ENCODE measurements at places on chromosomes 5 and 9.

DNA sequence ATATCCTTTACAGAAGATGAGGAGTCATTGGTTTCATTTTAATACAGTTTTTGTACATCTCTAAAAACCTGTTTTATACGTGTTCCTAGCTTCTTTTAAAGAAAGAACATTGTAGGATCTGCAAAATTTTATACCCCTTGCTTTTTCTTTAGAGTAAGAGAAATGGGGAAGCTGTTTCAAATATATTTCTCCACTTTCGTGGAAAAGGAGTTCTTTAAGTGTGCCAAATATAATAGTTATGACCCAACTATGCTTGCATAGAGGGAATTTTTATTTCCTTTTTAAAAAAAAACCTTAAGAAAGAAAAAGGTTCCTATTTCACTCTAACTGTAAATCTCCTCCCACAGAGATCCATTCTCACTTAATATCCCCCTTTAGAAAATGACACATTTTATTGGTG, 27.5 kb upstream of the DMAC1 start:
- no peak for DNase-seq

DNA sequence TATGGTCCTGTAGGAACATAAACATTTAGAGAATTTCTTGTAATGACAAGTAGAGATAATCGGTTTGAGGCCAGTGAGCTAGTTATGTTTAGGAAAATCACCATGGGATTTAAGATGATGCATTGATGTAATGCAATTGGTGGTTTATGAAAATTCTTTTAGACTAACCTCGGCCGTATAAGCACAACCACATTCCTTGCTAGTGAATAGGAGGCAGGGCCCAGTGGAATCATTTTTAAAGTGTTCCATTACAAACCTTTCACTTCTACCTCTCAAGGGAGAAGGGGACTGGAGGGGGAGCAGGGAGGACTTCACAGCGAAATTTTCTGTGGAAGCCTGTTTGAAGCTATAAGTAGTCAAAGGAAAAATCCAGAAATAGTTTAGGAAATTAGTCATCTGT, 71.8 kb upstream of the NFIL3 start:
- DNase-seq: no peak

DNA sequence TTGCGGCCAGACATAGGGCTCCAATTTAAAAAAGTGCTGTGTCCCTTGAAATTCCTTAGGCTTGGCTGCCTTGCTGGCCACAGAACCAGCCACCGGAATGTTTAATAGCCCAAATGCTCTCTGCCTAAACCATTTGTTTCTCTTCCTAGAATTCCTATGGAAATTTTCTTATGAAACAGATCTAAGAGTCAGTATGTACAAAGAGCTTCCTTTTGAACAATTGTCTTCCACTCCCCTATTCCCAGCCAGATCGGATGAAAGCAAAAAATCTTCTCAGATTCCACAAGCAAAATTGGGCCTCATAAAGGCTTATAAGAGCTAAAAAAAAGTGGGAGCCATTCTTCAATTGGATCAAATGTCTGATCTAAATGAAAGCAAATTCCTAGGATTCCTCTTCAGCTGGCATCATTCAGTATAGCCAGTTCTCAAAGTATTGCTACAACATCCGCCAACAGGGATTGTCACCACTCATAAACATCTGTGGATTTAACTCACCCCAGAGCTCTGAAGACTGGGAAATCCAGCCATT, 104.3 kb downstream of the CEMIP2 start:
- no peak for DNase-seq

DNA sequence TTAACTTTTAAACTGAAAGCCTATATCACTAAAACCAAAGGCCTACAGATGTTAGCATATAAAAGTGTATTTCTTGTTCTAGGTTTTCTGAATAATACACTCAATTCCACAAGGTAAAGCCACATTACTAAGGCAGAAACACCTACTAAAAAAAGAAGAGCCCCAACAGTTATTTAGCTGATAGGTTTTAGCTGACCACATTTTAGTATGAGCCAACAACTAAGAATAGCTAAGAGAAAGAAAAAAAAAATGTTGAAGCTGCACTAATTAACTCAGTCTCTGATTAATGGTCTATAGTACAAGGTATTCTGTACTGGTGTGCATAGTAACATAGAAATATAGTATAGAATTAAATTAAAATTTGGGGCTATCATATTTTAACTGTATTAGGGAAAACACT, 23.5 kb downstream of the ZFR start:
- no peak for DNase-seq

DNA sequence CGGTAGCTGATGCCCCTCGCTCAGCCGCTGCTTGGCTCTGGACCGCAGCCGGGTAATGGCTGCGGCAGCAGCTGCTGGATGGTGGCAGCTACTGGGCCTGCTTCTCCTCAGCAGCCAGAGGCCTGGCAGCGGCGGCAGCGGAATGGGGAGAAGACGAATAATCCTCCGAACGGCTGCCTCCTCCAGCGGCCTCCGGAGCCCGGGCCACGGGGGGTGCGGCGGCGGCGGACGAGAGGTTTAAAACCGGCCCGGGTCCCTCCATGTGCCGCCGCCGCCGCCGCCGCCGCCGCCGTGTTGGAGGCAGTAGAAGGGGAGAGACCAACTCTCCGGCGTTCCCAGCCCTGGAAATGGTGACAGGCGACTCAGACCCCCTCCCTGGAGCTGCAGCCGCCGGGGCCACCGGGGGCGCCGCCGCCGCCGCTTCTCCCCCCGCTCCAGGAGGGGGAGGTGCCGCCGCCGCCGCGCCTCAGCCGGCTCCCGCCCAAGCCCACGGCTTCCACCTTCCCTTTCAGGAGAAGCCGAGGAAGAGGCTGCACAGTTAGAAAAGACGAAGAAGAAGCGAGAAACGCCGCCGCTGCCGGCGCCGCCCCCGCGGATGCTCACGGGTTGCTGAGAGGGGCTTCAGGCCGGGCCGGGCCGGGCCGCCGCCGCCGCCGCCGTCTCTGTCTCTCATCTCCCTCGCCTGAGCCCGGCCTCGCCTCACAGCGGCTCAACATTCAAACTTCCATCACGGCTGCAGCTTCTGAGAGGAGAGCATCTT, 118.4 kb upstream of the PRSS3 start:
- no peak for DNase-seq

DNA sequence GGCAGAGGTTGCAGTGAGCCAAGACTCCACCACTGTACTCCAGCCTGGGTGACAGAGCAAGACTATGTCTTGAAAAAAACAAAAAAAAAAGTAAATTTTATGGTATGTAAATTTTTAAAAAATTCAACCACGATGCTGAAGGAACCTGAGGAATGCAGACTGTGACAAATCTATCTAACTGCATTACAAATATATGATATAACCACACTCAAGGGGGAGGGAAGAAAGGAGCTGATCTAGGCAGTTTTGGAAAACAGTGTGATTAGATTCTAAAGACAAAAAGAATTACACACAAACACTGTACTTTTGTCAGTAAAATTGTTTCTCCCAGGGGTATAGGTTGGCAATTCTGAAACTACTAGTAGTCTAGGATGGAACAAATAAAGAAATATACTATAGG, 17.0 kb downstream of the LARS1 start:
- no peak for DNase-seq

DNA sequence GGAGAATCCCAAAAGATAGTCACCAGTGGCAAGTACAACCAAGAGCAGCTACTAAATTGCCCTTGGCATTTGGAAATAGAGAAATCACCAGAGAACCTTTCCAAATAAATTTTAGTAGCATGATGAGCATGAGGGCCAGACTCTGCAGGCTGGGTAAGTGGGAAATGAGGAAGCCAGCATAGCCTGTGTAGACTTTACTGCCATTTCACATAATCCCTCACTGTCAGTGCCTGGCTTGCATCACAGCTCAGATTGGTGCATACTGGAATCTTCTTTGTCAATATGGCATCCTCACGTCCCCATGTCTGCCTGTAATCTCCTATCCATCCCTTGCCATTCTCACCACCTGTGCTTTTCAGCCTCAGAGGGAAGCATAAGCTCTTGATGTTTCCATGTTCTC, 14.5 kb downstream of the GRAMD2B start:
- DNase-seq: peak; percentile 32

- no peak for DNase-seq
Observed at GRCh38 chr9:1709347-1709746, 305.8 kb upstream of the SMARCA2 start.

DNA sequence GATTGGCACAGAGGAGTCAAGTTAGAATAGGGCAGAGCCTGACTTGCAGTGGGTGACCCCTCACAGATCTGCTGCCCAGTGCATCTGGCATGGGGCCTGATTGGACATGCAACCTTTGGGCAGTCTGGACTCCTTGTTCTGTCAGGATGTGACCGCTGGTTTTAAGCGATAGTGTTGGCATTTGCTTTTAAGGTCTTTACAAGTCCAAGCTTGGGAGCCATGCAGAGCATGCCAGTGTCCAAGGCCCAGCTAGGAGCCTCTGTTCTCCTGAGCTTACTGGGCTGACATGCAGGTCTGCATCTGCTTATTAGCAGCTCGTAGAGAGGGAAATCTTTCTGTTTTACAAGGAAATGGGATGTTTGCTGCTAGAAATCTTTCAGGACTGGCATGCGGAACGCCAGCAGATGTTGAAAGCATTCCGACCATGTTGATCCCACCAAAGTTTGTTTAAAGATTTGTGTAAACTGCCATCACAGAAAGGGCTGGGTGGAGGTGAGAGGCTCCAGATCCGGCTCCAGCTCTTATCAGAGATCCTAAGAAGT, 27.5 kb downstream of the GADD45G start:
- no peak for DNase-seq

DNA sequence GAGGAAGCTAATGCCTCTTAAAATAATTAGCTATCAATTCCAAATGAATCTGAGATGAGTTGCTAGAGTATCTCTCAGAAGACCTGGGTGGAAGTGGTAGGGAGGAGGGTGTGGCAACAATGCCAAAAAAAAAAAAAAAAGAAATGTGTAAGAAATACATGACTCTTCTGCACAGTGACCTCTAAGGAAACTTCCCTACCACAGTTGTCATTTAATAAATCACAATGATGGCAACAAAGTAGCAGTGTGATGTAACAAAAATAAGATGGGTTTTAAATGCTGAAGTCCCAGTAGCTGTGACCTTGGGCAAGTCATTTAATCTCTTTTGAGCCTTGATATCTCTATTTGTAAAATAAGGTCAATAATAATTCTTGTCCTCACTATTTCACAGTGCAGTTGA, 7.2 kb downstream of the FOXD1 start:
- DNase-seq: no peak

GRCh38 chr5:140175367-140176030, 511 bp downstream of the CYSTM1 start:
- peak; percentile 91 for DNase-seq

GRCh38 chr9:76703270-76703669, 61.0 kb upstream of the PCA3 start:
- no peak for DNase-seq

DNA sequence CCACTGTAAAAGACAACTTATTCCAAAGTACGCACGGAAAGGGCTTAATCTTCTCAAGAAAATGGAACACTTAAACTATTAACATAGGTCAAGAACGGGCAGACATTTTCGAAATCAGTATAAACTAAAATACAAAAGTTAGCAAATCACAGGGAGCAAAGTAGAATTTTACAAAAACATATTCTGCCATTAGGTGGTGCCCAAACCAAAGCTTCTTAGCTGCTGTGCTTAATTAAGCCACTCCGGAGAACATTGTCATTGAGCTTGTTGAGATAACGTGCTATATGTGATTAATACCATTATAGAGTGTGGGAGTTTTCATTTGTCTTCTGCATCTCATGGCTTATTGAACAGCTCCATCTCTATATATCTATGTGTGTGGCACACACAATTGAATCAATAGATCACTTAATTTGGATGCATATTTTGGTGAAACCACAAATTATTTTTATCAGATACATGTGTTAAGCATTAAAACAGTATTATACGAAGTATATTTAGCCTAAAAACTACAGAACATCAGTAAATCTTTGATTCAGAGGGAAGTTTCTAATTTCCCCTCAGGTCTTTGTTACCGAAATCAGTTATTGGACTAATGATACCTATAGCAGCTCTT, 23.4 kb downstream of the UBLCP1 start:
- DNase-seq: peak; percentile 47

DNA sequence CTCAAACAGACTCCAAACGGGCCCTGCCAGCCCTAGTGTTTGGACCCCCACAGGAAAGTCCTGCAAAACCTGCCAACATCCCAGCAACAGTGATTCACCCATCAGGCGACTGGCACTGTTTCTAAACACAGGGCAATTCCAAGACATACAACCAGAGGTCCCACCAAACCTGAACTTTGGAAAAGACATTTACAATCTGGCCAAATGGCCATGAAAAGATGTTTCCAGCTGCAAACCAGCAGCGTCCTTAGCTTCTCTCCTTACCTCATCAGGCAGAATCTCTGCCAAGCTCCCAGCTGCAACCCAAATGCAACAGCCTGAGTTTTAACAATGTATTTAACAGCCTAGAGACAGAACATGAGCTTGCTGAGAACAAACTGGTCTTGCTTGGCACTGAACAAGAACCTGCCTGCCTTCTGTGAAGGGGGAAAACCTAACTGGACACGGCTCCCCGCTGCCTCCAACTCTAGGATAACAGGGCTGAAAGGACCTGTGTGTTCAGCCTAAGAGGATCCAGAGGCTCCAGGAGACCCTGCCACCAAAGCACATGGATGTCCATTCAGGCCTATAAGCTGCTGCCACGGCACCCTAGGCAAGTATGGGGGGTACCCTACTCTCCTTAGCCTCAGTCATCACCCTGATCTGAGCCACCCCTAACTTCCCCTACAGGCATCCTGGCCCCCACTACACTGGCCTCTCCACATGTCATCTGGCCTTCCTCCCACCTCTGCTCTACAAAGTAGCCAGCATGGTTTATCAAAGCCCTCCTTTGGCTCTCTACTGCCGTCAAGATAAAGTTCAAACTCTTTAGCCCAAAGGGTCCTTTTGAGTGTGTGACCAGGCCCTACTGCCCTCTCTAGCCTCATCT, 5.6 kb downstream of the P4HA2 start:
- DNase-seq: no peak

GRCh38 chr9:133960568-133961129, 31.5 kb downstream of the VAV2 start:
- DNase-seq: peak; percentile 87

DNA sequence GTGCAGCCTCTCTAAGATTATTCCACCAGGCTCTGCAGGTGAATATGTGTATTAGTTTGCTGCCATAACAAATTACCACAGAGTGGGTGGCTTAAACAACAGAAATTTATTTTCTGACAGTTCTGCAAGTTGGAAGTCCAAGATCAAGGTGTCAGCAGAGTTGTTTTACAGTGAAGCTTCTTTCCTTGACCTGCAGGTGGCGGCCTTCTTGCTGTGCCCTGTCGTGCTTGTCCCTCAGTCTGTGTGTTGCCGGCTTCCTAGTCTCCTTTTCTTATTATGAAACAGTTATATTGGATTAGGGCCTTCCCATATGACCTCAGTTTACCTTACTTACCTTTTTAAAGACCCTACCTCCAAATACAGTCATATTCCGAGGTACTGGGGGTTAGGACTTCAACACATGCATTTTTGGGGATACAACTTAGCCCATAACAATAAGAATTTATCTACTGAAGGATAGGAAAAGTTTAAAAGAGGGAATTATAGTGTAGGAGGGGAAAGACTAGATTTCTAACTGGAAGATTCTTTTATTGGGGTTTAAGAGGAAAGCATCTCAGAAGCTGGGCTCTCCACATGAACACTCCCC, 97.4 kb downstream of the OSTF1 start:
- DNase-seq: peak; percentile 4

All from inflammatory macrophage (primary cell).